ENCODE measurements at places on chromosomes 6 and 20.

DNA sequence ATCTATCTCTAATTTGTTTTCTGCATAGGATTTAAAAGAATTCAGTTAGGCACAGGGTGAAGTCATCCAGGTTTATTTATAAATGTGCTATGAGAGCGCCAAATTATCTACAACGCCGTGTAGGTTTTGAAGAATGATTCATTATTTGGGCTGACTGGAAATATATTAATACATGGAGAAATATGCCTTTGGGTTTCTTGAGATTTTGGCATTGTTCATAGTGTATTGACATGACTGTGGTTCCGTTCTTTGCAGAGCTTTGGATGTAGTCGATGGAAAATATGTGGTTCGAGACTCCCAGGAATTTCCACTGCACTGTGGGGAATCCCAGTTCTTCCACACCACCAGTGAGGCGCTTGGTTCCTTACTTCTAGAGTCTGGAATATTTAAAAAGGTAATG is 90.9 kb downstream of the CRYBG1 start:
- DNase-seq = no peak

DNA sequence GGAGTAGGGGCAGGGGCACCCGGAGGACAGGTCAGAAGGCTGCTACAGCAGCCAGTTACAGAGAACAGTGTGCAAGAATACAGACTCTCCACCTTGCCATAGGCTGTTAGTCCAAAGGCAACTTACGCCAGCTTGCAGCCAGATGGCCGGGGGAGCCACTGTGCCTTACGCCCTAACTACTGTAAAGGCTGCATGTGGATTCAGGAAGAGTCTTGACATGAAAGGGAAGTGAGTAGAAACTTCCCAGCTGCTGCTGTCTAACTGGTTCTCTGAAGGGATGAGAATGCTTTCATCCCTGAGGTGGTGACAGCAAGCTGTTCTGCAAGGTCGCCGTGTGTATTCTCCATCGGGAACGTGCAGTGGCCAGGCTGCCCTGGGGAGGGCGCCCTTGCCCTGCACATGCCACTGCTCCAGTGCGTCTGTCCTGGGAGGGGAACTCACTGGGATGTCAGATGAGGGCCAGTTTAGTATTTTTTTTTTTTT is 46.1 kb downstream of the LYRM4 start:
- DNase-seq = peak; percentile 61

DNA sequence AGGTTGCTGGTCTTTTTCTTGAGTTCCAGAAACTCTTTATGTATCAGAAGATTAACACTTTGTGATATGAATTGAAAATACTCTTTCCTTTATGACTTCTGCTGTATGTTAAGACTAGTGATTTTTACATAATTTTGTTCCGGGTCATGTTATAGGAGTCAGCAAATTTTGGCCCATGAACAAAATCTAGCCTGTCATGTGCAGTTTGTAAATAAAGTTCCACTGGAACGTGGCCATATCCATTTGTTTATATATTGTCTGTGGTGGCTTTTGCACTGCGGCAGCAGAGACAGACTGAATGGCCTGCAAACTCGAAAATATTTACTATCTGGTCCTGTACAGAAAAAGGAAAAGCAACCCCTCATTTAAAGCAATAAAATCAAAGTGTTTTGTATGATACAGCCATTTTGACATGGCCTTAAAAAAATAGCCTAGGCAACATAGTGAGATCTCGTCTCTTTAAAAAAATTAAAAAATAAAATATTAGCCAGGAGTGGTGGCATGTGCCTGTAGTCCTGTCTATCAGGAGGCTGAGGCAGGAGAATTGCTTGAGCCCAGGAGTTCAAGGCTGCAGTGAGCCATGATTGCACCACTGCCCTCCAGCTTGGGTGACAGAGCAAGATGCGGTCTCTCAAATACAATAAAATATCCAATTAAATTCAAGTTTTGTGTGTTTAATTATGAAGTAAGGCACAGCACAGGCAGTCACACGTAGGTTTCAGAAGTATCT is 36.9 kb downstream of the SNX9 start:
- no peak for DNase-seq

GRCh38 chr6:159969921-159970320 is 1.0 kb downstream of the IGF2R start:
- DNase-seq = peak; percentile 58

GRCh38 chr6:164720-165119 is 127.6 kb upstream of the DUSP22 start:
- no peak for DNase-seq
